Activated T-helper 17 cell treated with anti-CD3 and anti-CD28 coated beads, Interleukin-2, amount 50 U/mL, for 72 hours (primary cell): ENCODE measurements at places on chromosomes 5 and 9. TPM values are rescaled to one million over a fixed set of nuclear protein-coding genes. Genes with fewer than 3 reads are reported as not detected.

The PLAC8L1 gene
- 0.69 TPM for total RNA-seq

The ARSI gene
- not detected for total RNA-seq

The PRDM9 gene
- total RNA-seq: not detected

The NTNG2 gene
- total RNA-seq: 2.2 TPM

The GZMA gene
- total RNA-seq: 10.3 TPM

The TRIP13 gene
- 18.3 TPM for total RNA-seq

The SPATA9 gene
- total RNA-seq: not detected

The PSD2 gene
- not detected for total RNA-seq
